ENCODE measurements at places on chromosomes 3 and 15.
A peak's percentile ranks its signal among the peaks of the same experiment; 100 is the strongest.

GRCh38 chr3:184944241-184944640 is 132.3 kb downstream of the VPS8 start:
- no peak for DNase-seq

DNA sequence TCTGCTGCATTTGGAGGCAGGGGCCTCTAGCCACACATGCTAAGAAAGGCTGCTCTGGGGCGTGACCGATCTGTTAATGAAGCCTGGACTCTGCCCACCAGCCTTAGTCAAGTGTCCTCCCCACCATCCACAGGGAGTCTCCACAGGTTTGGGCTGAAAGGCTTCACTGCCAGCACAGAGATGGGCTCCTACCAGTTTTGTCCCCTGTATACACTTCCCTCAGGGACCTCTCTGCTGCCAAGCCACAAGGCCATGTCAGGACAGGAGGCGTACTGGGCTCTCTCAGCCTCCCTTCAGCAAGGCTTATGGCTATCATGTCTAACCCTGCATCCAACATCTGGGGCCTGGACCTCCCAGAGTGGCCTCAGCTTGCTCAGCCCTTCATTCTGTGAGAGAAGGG is 23.5 kb downstream of the KIF9 start:
- no peak for DNase-seq

- DNase-seq, result no peak
Measured at GRCh38 chr3:79018671-79019136, 749.1 kb downstream of the ROBO1 start.

DNA sequence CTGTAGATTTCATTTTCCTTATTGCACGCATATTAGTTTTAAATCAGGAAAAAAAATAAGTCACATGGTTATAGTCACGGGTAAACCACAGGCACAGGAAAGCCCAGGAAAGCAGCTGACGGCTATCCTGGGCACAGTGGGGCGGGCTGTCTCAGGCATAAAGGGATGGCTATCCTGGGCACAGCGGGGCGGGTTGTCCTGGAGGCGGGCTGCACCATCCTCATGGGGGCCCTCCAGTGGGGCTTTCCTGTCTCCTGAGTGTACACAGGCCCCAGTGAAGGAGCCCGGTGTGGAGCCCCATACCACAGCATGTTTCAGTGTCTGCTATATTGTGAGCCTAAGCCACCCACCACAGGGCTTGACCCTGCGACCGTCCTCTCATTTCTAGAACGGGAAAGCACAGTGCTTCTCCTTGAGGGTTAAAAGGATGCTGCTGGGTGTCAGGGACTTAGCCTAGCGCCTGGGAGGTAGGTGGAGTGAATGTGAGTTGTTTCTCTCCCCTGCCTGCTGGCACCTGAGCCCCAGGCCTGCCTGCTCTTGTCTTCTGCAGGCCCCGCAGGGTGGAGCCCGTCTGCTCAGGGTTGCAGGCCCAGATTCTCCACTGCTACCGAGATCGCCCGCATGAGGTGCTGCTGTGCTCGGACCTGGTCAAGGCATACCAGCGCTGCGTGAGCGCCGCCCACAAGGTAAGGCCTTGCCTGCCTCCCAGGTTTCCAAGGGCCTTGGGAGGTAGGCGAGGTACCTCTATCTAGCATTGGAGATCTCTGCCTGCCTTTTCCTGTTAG is 25.9 kb upstream of the PLXNA1 start:
- DNase-seq, result no peak

DNA sequence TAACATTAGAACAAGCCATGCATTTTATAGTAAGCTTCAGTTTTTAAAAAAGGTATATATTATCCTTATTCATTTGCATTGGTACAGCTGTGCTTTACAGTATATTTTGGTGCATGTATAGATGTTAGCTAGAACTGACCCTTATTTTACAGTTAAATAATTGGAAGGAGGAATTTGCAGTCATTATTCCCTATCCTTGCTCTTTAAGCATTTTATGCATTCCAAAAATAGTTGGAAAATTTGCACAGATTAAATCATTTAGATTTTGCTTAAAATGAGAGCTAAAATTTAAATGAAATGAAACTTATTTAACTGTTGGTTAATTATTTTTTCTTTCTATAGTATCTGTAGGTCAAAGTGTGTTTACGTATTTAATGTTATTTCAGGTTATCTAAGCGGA is 667.1 kb downstream of the NAALADL2 start:
- no peak for DNase-seq

- DNase-seq, result no peak
Measured at GRCh38 chr3:29696311-29696710, 415.4 kb downstream of the RBMS3 start.

DNA sequence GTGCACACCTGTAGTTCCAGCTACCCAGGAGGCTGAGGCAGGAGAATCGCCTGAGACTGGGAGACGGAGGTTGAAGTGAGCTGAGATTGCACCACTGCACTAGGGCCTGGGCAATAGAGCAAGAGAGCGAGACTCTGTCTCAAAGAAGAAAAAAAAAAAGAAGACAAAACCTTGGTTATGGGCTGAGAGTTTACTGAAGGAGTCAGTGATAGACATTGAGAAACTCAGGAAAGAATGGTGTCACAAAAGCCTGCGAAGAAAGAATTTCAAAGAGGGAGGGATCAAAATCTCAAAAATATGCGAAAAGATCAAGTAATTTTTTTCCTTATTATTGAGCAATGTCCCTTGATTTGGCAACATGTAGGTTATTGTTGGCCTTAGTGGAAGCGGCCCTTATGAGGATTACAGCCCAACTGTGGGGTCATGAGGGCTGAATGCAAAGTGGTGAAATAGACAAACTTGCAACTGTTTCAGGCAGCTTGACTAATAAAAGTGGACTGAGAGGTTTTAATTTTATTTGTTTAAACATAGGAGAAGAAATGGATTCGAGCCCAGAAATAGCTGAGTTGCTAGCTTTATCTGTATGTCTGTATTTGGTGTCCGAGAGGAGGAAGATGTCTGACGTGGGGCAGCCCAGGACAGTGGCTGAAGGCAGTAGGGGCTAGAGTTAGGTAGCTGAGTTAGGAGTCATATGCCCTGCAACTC is 18.8 kb upstream of the CELF6 start:
- DNase-seq, result no peak

DNA sequence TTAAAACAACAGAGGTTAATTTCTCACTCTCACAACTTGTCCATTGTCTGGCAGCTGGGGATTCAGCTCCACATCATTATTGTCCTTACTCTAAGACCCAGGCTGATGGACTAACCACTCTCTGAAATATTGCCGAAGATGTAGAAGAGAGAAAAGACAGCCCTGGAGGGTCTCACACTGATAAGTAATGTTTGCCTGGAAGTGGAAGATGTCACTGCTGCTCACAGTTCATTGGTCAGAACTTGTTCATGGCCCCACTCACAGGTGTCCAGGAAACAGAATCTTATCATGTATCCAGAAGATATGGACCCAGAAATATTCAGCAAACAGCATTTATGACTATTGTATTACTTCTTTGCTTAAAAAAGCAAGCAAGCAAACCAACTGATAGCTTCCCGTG is 62.2 kb upstream of the LPP start:
- DNase-seq, result no peak

DNA sequence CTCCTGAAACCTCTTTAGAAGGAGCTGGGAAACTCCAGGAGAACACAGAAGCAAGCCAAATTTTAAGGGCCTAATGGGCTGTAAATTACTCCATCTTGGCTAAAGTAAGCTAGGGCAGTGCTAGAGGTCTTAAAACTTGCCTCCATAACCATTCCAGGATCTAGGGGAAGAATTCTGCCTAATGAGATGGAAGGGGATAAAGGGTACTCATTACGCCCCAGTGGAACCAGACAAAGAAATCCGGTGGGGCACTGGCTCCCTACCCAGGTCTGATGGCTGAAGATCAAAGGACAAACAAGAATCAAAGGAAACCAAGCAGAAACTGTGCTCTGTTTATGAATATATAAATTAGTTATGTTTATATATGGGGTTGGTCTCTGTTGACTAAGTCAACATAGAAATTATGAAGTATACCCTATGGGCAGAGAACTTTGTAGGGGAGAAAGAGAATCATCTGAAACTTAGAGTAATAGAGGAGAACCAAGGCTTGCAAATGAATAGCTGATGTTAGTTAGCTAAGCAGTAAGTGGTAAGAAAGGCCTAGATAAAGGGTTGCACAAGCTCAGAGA is 57.8 kb downstream of the NCEH1 start:
- no peak for DNase-seq

- DNase-seq, result no peak
Measured at GRCh38 chr3:50521572-50521971, 18.1 kb upstream of the CACNA2D2 start.

DNA sequence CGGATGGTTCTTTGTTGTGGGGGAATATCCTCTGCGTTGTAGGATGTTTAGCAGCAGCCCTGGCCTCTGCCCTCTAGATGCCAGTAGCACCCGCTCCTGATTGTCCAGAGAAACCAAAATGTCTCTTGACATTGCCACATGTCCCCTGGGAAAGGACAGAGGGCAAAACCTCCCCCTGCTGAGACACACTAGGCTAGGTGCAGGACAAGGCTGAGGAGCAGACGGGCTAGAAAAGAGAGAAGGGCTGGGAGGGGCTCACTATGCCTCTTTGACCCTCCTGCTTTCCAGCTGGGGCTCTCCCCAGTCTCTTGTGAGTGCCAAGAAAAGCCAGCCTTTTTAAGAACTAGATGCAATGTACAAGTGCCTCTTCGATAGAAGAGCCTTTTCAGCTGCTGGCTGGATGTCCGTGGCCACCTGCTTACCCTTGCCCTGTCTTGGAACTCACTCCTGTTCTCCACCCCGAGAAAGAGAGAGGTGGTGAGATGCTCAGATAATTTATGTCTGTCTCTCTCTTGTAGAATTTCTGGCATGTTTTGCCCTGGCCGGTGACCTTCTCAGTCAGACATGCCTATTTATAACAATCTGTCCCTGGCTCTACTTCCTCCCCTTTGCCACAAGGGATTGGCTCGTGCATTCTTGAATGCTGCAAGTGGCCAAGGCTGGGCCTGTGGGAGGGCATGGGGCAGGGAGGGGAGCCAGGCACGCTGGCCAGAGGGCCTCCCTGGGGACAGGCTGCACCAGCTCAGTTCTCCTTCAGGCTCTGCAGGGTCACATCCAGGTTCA is 142.6 kb downstream of the RPLP1 start:
- no peak for DNase-seq

GRCh38 chr3:51729042-51729633 is 22.3 kb downstream of the GRM2 start:
- no peak for DNase-seq

DNA sequence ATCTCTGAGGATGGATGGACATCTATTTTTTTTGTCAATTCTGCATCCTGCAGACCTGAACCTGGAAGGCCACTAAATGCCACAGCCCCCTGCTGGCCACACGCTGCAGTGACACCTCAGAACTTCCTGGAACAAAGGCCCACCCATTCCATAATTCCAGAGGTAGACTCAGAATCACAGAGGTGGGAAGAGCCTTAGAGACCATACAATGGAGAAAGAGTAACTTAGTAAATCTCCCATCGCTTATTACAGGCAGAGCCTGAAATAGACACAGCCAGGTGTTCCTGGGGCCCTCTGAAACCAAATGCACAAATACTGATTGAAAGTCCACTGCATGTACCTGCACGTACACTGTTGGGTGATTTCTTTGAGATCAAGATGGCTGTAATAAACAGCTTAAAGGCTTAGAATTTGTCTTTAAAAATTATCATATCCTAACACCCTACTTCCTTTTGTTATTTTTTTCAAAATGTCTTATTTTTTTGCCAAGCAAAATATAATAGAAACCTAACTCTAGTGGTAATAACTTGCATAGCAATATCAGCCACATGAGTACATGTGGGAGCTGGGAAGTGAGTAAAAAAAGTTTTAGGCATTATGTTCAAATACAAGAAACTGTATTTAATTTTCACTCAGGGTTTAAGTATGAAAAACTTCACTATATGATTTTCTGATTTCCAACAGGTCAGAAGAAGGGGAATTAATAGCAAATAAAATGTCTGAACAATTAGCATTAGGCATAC is 62.7 kb downstream of the EOMES start:
- DNase-seq, result peak; percentile 13

DNA sequence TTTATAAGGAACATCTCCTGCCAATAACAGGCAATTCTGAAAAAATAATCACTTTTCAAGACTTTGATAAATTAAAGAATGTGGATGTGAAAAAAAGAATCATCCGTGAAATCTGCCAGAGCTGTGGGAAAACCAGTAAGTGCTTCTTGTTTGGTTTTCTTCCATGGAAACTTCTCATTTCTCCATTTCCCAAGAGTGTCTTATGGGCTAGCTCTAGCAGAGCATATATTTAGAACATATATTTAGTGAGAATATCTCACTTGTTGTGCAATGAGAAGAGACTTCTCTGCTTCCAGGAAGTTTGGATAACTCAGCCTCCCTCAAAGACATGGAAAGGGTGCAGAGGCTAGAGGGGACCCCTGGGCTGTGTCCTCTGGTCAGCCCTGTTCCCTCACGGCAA is 49.9 kb downstream of the COL6A5 start:
- no peak for DNase-seq

DNA sequence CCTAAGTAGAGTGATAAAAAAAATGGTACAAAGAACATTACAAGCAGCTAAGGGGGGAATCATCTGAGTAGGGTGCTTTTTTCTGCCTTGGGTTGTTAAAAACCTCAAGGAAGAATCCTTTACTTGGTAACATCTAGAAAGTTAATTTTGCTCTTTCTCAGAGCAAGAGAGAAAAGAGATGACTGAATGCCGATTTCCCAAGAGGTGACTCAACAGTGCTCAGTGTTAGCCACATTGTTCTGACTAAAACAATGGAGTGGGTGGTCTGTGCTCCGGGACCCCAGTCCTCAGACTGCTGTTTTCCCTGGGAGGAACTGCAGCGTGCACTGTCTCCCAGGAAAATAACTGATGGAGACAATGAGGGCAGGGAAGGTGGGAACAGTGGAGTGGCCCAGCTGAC is 41.1 kb upstream of the RASGRP1 start:
- no peak for DNase-seq
